ENCODE measurements at places on chromosomes 7 and 10.

DNA sequence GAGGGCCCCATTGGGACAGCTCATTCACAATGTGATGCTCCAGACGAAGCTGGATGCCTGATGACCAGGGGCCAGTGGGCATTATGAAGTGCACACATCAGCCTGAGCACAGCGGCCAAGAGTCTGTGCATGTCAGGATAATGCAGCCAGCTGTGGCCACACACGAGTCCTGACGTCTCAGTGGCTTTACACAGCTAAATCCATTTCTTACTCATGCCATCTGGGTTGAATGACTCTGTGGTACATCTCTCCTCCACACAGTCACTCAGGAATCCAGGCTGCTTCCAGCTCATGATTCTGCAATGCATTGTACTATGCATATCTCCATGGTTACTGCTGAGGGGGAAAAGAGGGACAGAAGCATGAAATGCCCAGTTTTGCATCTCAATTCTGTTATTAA is 123.6 kb downstream of the PRLHR start:
- no peak for DNase-seq

GRCh38 chr10:6079044-6079443 is 9.8 kb upstream of the RBM17 start:
- no peak for DNase-seq

- no peak for DNase-seq
Observed at GRCh38 chr7:41979834-41980307, 257.1 kb downstream of the GLI3 start.

- DNase-seq = no peak
Observed at GRCh38 chr7:148929176-148929575, 45.1 kb upstream of the EZH2 start.

DNA sequence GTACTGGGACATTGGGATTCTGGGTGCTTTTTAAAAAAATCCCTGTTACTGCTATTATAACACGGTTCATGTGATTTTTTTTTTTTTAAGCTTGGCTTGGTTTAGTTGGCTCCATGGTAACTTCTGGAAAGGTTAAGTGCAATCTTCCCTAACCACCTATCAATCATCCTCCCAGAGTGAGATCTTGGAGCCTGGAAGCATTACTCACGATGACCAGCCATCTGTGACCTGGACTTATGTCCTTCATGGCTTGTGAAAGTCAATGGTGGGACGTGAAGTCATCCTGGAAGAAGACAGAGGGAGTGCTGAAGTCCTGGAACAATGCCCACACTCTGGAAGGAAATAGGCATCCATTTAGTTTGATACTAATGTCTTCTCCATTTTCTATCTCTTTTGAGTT is 135.5 kb upstream of the FRMD4A start:
- no peak for DNase-seq

DNA sequence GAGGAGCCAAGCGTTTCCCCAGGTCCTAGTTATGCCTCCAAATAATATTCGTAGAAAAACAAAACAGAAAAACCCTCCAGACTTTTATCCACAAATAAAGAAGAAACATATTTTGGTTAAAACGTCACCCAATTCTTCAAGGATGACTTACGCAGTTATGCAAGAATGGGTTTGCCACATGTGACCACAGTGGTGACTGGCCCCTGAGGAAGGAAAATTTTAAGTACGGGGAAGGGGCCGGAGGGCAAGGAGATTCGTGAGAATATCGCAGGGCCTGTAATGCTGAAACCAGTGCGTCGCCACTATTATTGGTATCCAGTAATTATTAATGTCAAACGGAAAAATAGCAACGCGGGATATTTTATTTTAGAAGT is 537 bp upstream of the MRPS24 start:
- no peak for DNase-seq

- no peak for DNase-seq
Observed at GRCh38 chr7:37040330-37040729, 316.0 kb upstream of the AOAH start.

DNA sequence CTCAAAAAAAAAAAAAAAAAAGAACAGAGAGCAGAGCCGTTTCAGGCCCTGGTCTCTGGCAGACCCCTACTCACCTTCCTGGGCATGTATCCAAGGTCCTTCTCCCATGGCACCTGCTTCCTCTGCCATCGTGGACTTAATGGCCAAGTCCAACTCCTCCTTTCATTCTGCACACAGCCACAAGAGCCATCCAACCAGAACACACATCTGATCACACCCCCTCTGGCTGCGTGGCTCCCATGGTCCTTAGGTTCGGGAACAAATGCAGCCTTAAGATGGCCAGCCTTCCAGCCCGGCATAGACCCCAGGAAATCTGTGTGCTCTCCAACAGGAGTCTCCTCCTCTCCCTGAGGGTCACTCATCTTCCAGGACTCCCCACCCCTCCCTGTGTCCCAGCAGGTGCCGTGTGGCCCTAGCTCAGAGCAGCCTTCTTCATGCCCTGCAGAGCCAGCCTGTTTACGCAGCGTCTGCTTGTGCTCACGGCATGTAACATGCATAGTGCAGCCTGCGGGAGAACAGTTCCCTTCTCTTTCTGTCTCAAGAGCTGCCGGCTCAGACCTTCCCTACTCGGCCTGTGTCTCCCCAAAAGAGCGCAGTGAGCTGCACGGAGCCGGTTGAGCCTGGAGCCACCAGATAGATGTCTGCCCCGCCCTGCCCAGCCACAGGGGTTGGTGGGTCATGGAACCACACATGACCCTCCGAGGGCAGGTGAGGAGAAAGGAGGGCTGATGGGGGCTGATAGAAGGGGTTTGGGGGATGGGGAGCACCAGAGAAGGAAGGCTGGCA is 157.3 kb downstream of the NRF1 start:
- no peak for DNase-seq

DNA sequence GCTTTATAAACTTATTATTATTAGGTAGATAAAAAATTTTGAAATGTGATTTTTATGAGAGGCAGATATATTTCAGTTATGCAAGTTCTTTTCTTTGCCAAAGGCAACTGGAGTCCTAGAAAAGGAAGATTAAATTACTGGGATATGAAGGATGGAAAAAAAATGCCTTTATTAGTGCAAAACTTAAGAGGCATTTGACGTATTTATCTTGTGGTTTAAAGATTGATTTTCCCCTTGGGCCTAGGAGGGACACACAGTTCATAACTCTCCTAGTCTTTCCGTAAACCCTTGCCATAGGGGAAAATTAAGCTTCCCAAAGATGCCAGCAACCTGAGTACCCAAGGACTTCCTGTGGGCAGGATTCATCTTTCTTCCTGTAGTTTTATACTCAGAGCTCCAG is 3.1 kb upstream of the STEAP4 start:
- no peak for DNase-seq
